Calu3 (cell line): ENCODE measurements at places on chromosomes 3 and 15. TPM values are rescaled to one million over a fixed set of nuclear protein-coding genes. Genes with fewer than 3 reads are reported as not detected.

- no peak overlapping the region for H3K4me3 ChIP-seq
- peaks cover 28% of the 10 kb centered on the region for H3K36me3 ChIP-seq
- no peak overlapping the region for H3K27ac ChIP-seq
- peaks cover 6% of the 10 kb centered on the region for H3K4me1 ChIP-seq
- H3K27me3 ChIP-seq = no peaks in the 10 kb centered on the region
- DNase-seq = no peak
Measured at GRCh38 chr3:9682096-9682495, 21.5 kb upstream of the CPNE9 start.

DNA sequence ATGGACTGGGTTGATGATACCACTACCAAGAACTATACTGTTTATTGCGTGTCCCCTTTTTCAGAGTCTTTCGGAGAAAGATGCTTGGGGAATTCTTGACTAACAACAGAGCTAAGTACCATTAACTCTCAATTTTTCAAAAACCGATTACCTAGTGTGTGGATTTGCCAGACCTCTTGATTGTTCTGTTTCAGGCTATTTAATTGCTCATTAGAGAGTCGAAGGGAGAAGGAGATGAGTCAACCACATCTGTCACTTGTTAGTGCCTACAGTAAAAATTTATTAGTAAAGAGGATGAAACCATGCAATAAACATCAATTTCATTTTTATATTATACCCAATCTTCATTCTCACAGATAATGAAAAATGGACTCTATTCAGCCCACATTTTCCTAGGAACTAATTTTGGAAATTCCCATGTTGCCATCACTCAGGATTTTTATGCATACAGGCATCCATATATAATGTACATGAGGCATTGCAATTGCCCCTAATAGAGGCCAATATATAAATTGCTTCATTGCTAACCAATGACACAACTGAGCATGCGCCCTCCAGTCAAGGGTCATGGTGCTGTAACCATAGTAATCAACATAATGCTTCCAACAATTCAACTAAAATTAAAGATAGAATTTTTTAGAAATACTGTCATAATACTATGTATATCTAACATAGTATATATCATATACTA, 541.7 kb downstream of the TBL1XR1 start:
- no peaks in the 10 kb centered on the region for H3K36me3 ChIP-seq
- H3K4me1 ChIP-seq = no peaks in the 10 kb centered on the region
- H3K27ac ChIP-seq = no peak overlapping the region
- no peaks in the 10 kb centered on the region for H3K27me3 ChIP-seq
- DNase-seq = no peak

MYL3 gene
- total RNA-seq = not detected in 2 replicates

DNA sequence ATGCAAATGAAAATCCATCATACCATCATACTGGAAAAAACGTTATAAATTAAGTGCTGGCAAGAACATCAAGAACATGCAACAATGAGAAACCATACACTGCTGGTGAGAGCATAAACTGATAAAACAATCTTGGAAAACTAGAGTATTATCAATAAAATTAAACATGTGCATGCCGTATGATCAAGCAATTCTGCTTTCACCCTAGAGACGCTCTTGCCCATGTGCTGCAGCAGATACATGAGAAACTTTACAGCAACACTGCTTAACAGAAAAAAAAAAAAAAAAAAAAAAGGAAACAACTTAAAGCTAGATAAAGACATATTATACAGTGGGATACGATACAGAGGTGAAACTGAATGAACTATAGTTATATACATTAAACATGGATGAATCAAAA, 21.8 kb downstream of the SPG11 start:
- H3K4me1 ChIP-seq = no peaks in the 10 kb centered on the region
- H3K4me3 ChIP-seq = no peak overlapping the region
- peaks cover 10% of the 10 kb centered on the region for H3K36me3 ChIP-seq
- H3K27me3 ChIP-seq = no peaks in the 10 kb centered on the region
- H3K27ac ChIP-seq = no peak overlapping the region

DNA sequence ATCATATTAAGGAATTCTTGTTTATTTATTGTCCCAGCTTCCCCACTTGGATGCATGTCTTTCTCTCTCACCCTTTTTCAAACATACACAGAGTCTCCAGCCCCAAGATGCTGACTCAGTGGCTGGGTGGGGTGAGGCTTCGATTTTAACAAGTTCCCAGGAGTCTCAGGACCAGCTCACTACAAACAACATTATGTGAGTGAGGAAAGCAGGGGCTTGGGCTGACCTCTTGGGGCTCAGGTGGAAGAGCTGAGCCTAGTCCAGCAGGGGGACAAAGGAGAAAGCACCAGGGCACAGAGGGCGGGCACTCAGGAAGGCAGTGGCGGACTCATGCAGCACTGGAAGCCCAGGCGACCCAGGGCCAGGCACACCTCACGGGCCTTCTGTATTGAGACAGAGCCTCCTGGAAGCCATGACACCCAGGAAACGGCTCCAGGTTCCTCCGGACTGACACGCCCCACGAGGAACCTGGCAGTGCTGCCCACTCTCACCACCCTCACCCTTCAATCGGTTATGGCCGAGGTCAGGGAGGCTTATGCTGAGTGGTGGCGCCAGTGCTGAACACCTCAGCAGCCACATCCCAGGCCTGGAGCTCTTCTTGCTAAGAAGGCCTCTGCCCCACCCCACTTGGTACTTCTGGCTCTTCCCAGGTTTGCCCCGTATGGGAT, 97.4 kb downstream of the LRIG1 start:
- no peaks in the 10 kb centered on the region for H3K4me1 ChIP-seq
- H3K27ac ChIP-seq = no peak overlapping the region
- H3K27me3 ChIP-seq = no peaks in the 10 kb centered on the region
- peaks cover 5% of the 10 kb centered on the region for H3K36me3 ChIP-seq
- no peak for DNase-seq

GOLGA8N gene
- 0.45 and 0.51 TPM in 2 replicates for total RNA-seq

DNA sequence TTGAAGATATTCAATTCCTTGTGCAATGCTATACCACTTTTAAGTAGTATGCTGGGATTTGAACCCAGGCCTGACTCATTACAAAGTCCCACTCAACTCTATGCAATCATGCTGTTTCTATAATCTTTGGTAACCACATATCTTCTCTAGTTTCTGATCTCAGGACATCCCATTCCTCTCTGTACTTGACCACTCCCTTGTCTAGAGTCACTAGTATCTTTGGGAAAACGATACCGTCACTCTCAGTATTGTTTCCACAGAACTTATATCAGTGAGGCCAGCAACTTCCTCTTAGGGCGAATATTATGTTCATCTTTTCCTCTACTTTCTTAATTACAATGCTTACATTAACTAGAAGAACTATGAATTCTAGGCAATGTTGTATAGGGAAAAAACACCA, 137.3 kb upstream of the TSPAN3 start:
- H3K27me3 ChIP-seq = no peaks in the 10 kb centered on the region
- DNase-seq = no peak
- H3K36me3 ChIP-seq = no peaks in the 10 kb centered on the region
